ENCODE measurements at places on chromosomes 7 and 10. TPM values are rescaled to one million over a fixed set of nuclear protein-coding genes. Genes with fewer than 3 reads are reported as not detected.

The AHR gene
- total RNA-seq, result 38.0 TPM

The ZNF804B gene
- total RNA-seq, result not detected

The FEZF1 gene
- not detected for total RNA-seq

The BAIAP2L1 gene
- 3.0 TPM for total RNA-seq

The TSPAN12 gene
- total RNA-seq, result 0.30 TPM

The JAKMIP3 gene
- total RNA-seq, result 0.32 TPM

The ZNF33B gene
- total RNA-seq, result 4.5 TPM

The GET4 gene
- total RNA-seq, result 17.5 TPM

The MKI67 gene
- total RNA-seq, result 0.89 TPM

The PAPOLB gene
- total RNA-seq, result not detected

The ITGB8 gene
- 12.6 TPM for total RNA-seq

The CREB5 gene
- total RNA-seq, result 4.5 TPM

The C10orf120 gene
- not detected for total RNA-seq

The DPP6 gene
- total RNA-seq, result not detected

The ZP3 gene
- total RNA-seq, result 0.89 TPM

The CAMK2B gene
- total RNA-seq, result not detected

The C10orf95 gene
- total RNA-seq, result not detected

The TMEM184A gene
- total RNA-seq, result not detected

The BMPER gene
- 34.0 TPM for total RNA-seq

The GPER1 gene
- 1.6 TPM for total RNA-seq

The VPS26A gene
- total RNA-seq, result 43.5 TPM

The PRKG1 gene
- 40.7 TPM for total RNA-seq

The FKBP6 gene
- total RNA-seq, result not detected

The ODAD2 gene
- total RNA-seq, result 1.5 TPM

The PPP1R3C gene
- total RNA-seq, result 84.9 TPM

The C7orf57 gene
- total RNA-seq, result not detected

The SEC24C gene
- total RNA-seq, result 88.3 TPM

The CNTNAP2 gene
- total RNA-seq, result 3.6 TPM

The ABCB4 gene
- total RNA-seq, result 0.30 TPM

The FAM221A gene
- total RNA-seq, result 2.0 TPM

The COBL gene
- not detected for total RNA-seq

The SDK1 gene
- 0.46 TPM for total RNA-seq

The MMD2 gene
- total RNA-seq, result not detected

The RBM17 gene
- 47.9 TPM for total RNA-seq

The ADAM12 gene
- total RNA-seq, result 360 TPM

The TAS2R3 gene
- total RNA-seq, result 1.2 TPM

The WNT8B gene
- not detected for total RNA-seq

The SLC29A3 gene
- 0.89 TPM for total RNA-seq

The C10orf62 gene
- 0.23 TPM for total RNA-seq

The FAM25C gene
- not detected for total RNA-seq

All from smooth muscle cell of the umbilical artery (primary cell).